ENCODE measurements at places on chromosomes 4 and X. TPM values are rescaled to one million over a fixed set of nuclear protein-coding genes. Genes with fewer than 3 reads are reported as not detected.
A peak's percentile ranks its signal among the peaks of the same experiment; 100 is the strongest.

Gene STPG2
- not detected for total RNA-seq

GRCh38 chrX:57406149-57406548 lies 119.6 kb downstream of the FAAH2 start:
- no peak for DNase-seq

Gene IRS4
- not detected for total RNA-seq

Gene GALNTL6
- not detected for total RNA-seq

Gene GAB3
- 1.4 TPM for total RNA-seq

Gene MAML3
- total RNA-seq = 0.52 TPM

DNA sequence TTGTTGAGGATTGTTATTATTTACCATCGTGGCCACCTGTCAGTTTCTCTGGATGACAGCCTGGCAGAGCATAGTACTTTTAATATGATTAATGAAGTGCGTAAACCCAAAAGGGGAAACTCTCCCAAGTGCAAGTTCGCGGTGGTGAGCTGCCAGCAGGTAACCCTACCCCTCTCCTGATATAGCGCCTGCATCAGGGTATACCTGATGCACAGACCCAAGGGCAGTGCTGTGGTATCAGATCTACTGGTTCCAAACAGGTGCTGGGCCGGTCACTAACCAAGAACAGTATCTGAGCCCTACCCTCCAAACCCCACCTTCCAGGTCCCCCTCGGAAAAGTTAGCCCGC lies 1.6 kb downstream of the RNF150 start:
- DNase-seq = no peak

DNA sequence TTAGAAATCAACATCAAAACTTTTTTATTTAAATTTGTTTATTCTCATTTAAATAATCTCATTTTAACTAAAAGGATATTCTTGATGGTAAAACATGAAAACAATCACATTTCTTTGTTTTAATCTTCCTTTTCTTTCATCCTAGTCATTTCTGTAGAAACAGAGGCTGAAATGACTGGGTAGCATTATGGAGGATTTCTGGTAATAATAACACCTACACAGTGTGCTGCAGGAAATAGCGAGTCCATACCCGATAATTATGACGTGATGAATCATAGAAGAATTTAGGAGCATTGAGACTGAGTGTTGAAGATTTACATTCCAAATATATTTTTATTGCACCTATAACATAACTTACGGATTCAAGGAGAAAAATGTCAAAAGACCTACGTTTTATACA lies 31.4 kb upstream of the BBS12 start:
- DNase-seq = peak; percentile 49

DNA sequence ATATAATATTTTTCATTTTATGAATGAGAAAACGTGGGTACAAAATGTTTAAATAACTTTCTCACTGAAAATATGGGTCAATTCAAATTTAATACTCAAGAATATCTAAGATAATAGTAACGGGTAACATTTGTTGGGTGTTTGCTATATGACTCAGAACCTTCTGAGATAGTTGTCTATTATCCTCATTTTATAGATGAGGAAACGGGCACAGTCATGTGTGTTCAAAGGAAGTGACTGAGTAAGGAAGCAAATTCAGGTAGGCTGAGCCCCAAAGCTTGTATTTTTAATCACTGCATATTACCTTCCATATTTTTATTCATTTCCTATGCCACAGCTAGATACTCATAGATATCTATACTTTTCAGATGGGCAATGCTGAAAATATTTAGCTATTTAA lies 12.2 kb upstream of the CAMK2D start:
- no peak for DNase-seq

Gene CRMP1
- total RNA-seq = not detected

- no peak for DNase-seq
Observed at GRCh38 chrX:17547658-17548057, 172.7 kb downstream of the NHS start.

GRCh38 chrX:2820136-2820771 lies 8.5 kb upstream of the GYG2 start:
- DNase-seq = no peak

- DNase-seq = no peak
Observed at GRCh38 chr4:77235289-77235854, 78.4 kb downstream of the CCNG2 start.

- peak; percentile 89 for DNase-seq
Observed at GRCh38 chrX:71619193-71619592, 882 bp upstream of the CXCR3 start.

DNA sequence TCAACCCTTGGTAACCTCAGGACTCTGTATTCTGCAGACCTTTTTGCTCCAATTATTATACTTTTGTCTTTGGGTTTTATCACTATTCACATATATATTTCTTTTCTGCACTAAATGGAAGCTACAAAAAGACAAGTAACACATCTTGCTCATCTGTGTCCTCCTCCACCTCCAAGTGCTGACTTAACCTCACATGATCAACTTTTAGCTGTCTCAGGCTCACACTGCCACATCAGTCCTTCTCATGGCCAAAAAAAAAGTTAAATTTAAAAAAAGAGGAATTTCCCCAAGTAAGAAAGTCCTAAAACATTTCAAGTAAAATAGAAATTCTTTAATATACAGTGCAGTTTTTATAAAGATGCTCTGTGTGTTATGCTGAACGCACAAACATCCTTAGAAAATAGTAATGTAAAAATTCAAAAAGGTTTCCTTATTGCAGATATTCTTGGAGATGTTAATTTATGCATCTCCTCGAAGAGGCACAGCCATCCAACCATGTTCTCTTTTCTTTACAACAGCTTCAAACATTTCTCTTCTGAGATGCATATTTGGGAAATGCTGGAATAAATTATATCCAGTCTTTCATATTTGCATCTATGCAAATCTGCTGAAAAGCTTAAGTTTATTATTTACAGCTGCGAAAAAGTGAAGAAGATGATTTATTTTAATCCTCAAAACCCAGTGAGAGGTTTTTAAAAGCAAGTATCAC lies 37.6 kb downstream of the ARAP2 start:
- DNase-seq = no peak

- no peak for DNase-seq
Observed at GRCh38 chr4:185445209-185445608, 19.4 kb upstream of the UFSP2 start.

GRCh38 chr4:139550724-139551429 lies 5.1 kb downstream of the SETD7 start:
- DNase-seq = no peak

Gene SULT1B1
- total RNA-seq = 4.3 TPM

GRCh38 chr4:140260227-140260626 lies 106.2 kb upstream of the MAML3 start:
- DNase-seq = no peak

- no peak for DNase-seq
Observed at GRCh38 chr4:93263166-93263565, 565.4 kb upstream of the ATOH1 start.

DNA sequence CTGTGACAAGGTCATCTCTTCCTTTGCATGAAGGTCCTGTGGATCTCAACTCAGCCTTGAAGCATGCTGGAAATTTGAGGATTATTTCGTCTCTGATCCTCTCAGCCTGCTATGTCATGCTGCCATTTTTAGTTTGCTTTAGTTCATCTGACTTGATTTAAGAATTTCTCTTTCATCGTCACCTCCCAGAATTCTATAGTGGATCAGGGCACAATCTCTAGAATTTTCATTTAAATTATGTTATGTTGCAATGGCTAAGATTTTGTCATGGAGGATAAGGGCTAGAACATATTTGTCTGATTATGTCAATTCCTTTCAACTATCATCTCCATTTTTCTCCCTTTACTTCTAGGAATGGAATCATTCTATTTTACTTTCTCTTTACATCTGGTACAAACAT lies 98.8 kb downstream of the PCDH10 start:
- no peak for DNase-seq

Gene DOCK11
- 34.8 TPM for total RNA-seq

DNA sequence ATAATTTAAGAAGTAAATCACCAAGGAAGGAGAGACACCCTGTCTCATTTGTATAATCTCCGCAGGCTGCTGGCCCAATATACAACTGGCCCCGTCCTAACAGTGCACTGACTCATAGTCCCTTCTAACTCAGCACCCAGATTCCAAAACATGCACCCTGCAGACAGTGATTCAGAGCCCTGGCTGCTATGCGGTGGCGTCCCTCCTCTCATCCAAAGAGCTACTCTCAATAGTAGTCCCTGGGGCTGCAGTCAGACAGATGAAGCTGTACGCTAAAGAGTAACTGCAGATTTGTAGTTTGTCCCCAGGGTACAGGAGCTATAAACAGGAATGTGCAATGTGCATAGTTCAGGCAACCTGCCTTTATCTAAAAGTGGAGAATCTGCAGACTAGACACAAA lies 23.0 kb downstream of the GABRA3 start:
- DNase-seq = no peak

DNA sequence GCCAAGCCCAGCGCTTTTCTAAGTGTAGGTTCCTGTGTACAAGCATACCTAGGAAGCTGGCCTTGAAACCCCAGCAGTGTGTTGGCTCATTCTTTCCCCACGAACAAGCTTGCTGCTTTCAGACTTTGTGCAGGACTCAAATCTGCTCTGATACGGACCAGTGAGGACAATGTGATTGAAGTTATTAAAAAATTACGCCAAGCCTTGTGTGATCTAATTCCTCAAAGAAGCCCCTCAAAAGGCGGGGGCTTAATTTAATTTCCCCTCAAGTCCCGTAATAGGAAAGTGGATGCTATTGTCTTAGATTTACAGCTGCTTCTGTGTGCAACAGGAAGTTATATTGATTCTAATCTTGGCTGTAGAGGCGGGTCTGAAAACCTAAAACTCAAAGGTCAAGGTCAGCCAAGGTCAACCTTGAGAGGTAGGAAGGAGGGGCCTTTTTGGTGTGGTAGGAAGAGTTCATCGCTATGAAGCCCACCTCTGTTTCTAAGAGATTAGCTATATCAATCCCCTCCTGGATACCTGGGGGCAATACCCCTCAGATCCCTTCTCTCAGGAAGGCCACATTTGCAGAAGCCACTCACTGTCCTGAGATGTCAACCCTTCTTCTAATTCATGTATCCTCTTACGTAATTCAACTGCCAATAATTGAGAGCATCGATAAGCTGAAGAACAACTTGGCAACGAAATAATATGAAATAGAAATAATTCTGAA lies 45.1 kb downstream of the TBC1D9 start:
- no peak for DNase-seq

GRCh38 chrX:46179748-46180147 lies 365.5 kb downstream of the ZNF674 start:
- DNase-seq = no peak

Gene PAGE5
- not detected for total RNA-seq

Gene NRK
- not detected for total RNA-seq

Gene TAF1
- 24.0 TPM for total RNA-seq

Gene KLB
- not detected for total RNA-seq

GRCh38 chr4:182862141-182862875 lies 54.9 kb downstream of the DCTD start:
- DNase-seq = no peak

Gene PGRMC2
- total RNA-seq = 19.2 TPM

Gene OTUD6A
- total RNA-seq = not detected

DNA sequence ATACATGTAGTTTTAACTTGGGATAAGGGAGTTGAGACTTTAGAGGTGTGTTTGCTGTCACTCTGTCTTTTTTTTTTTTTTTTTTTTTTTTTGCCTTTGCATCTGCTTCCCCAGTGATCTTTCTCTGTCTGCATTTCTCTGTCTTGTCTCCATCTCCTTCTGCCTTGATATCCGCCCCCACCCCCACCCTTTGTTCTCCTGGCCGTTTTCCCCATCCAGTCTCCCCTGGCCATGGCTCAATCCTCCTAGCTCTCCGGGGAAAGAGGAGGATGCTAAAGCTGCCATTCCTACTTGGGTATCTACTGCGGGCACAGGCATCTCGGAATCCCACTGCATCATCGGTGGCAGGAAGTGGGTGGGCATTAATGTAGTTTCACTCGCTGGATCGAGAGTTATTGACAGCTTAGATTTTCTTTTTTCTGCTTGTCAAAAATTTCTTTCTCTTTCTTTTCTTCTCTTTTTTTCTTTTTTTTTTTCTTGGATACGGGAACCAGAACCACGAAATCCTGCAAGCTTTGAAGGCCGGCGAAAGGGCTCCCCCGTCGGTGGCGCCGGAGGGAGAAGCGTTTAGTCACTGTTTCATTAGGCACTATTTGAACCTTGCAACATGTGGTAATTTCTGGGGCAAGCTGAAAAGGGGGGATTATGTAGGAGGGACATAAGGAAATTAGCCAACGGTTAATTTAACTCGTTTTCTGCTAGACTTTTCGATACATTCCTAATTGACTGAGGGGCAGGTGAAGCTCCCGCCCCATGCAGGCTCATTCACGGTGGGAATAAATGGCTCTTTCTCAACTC lies 8.2 kb downstream of the GSX2 start:
- DNase-seq = no peak

Gene GAGE12H
- total RNA-seq = not detected

DNA sequence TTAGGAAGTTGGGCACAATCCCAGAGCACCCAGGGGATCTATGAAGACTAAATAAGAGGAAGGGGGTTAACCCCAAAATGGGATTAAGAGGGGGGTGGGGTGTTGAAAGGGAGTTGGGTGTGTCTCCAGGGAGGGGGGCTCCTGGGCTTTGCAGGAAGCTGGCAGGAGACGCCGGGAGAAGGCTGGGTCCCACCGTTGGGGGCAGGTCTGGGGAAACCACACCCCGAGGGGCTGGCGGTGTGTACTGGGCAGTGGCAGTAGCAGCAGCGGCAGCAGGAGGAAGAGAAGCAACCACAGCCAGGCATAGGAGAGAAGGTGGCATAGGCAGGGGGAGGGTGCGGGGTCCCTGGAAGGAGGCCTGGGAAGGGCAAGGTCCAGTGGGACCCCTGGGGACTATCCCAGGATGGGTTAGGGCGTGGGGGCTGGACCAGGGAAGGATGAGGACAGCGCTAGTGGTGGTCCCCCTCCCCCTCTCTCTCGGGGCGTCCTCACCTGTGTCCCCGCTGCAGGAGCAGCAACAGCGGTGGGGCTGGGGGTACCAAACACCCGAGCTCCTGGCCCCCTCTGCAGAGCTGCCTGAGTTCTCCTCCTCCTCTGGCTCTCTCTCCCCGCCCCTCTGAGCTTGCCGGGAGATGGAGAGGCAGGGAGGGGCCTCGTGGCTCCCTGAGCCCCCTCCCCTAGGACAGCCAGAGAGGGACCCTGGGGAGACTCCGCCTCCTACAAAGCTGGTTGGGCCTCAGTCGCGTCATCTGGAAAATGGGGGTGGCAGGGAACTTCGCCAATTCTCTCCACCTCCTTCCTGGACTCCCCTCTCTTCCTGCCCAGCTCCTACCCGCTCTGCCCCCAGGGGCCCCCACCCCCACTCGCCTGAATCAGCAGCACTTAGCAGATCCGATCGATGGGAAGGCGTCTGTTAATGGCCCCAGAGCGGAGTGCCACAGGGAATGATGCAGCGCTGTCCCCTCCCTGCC lies at the start of gene KCND1:
KCND1 (minus strand) TSS at position 596 of the 971 bp plus-strand sequence. CDS start 1,573 bp downstream, outside the sequence.
- peak; percentile 35 for DNase-seq

GRCh38 chr4:149409146-149409545 lies 406.5 kb downstream of the IQCM start:
- no peak for DNase-seq

Gene ANXA5
- total RNA-seq = 99.5 TPM

DNA sequence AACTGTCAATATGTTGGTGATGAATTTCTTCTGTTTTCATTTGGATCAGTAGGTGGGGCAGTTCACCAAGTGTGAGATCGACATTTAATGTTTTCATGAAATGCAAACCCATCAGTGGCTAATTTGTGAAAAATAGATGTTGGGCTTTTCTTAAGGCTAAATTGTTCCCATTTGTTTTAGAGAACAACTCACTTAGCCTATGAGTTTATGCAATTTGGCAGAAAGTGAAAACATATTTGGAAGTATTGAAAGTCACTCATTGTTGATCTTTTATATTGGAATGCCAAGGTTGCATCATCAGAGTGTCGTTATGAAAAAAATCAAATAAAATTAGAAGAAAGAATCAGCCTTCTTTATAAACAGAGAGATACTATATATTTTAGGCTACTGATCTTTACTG lies 132.4 kb downstream of the RPA4 start:
- no peak for DNase-seq

GRCh38 chr4:70531981-70532380 lies 13.6 kb downstream of the AMTN start:
- DNase-seq = no peak

Gene ZNF157
- 0.69 TPM for total RNA-seq

All from activated naive CD4-positive, alpha-beta T cell treated with anti-CD3 and anti-CD28 coated beads for 36 hours (primary cell).